ENCODE measurements at places on chromosomes 7 and 10.

- DNase-seq, result no peak
Observed at GRCh38 chr10:49663596-49663995, 15.9 kb upstream of the C10orf53 start.

- DNase-seq, result no peak
Observed at GRCh38 chr10:11209830-11210181, 192.1 kb downstream of the CELF2 start.

DNA sequence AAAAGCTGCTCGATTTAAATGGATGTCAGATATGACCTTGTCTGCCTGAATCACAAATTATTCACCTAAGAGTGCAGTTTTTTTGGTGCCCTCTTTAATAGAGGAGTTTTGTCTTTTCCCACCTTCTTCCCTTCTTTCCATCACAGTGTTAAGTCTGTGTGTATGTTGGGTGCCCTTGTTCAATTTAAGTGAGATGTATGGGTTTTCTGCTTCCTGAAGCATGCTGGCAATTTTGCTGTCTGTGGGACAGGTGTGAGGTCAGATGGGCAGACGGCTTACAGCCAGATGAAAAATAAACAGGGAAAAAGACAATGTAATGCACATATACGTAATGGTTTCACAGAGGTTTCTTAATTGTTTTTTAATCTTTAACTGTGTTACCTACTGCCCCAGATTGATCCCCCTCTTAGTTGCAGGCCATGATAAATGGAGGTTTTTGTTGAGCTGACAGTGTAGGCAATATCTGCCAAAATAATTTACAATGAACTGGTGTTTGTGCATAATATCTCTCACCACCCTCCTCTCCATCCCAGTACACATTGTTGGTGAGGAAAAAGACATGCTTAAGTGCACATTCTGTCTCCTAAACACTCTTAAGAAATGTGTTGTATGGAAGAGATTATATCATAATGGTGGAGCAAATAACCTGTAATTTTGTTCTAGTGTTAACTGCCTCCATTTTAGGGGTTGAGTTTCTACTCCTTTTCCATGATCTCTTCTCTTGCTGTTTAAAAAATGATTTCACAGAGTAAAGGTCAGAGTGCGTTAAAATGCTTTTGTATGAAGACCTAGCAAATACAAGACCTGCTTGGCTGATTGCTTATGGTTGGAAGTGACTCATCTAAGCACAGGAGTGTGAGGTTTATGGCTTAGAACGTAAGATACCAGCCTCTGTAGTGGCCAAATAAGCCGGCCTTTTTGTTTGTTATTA lies 123.9 kb downstream of the LRRC4 start:
- no peak for DNase-seq

DNA sequence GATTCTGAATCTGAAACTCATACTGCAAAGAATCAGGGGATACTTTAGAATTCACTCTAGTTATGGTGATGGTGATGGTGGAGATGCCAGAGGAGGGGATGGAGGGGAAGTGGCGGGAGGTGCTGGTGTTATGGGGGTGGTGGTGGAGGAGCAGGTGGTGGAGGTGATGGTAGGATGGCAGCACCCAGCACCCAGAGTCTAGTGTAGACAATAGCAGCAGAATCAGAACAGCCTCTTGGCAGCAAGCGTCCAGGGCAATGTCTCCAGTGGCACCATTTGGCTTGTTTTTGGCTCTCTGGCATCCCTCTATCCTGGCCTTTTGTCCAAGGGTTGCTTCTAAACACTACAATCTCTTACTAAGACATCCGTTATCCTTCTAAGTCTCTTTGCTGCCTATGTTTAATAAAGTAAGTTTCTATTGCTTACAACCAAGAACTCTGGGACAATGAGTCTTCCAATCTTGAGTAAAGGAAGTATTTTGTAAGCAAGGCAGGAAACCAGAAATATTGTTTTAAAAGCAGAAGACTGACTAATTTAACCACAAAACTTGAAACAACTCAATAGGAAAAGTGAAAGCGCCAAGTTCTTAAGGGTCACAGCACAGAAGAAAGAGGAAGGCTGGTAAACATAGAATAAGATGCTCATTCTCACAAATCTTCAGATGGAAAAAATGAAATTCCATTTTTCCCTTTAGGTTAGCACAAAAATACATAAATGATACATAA lies 42.4 kb upstream of the GDF10 start:
- DNase-seq, result peak; percentile 59

DNA sequence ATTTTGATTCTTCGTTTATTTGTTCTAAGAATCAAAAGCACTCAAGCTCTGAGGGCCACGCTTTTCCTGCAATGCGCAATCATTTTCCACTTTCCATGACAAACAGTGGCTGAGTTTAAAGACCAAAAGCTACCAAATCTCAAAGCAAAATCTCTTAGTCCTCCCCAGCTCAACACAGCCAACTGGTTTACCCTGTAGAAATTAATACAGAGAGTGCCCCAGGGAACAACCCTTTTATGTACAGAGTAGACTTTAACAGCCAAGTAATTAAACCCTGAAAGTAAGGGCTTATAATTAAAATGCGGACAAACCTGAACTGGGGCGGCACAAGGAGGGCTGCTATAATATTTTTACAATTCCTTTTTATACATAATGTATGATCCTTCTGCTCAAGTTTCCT lies 53.2 kb downstream of the FAM53B start:
- no peak for DNase-seq

- no peak for DNase-seq
Observed at GRCh38 chr7:81264116-81264515, 345.3 kb upstream of the SEMA3C start.

- no peak for DNase-seq
Observed at GRCh38 chr7:150388306-150388705, 9.2 kb downstream of the ZNF775 start.

GRCh38 chr7:26724795-26725194 lies 139.6 kb downstream of the SKAP2 start:
- DNase-seq, result no peak

- no peak for DNase-seq
Observed at GRCh38 chr7:8065356-8065813, 96.8 kb downstream of the GLCCI1 start.

GRCh38 chr10:79059859-79060379 lies 8.8 kb upstream of the ZMIZ1 start:
- no peak for DNase-seq

- no peak for DNase-seq
Observed at GRCh38 chr7:1160670-1161021, 650 bp upstream of the ZFAND2A start.

- peak; percentile 34 for DNase-seq
Observed at GRCh38 chr7:98165827-98166667, 45.2 kb upstream of the BHLHA15 start.

GRCh38 chr7:2691011-2691707 lies 3.2 kb downstream of the AMZ1 start:
- DNase-seq, result no peak

DNA sequence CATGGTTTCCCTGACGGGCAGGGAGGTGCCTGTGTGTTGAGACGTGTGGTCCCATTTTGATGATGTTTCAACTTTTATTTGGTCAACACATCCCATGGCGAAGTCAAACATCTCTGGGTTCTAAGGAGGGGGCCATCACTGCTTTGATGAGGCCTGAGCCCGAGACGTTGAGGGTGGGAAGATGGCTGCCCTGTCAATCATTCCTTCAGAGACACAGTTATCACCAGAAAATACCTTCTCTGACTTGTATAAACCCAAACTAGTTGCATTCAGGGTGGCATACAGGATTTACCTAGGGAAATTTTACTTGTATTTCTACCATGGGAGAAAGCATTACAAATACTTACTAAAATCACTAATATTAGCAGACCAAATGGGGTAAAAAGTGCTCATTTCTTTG lies 64.6 kb downstream of the VOPP1 start:
- DNase-seq, result no peak

GRCh38 chr7:113179313-113179712 lies 61.0 kb upstream of the SMIM30 start:
- DNase-seq, result no peak

DNA sequence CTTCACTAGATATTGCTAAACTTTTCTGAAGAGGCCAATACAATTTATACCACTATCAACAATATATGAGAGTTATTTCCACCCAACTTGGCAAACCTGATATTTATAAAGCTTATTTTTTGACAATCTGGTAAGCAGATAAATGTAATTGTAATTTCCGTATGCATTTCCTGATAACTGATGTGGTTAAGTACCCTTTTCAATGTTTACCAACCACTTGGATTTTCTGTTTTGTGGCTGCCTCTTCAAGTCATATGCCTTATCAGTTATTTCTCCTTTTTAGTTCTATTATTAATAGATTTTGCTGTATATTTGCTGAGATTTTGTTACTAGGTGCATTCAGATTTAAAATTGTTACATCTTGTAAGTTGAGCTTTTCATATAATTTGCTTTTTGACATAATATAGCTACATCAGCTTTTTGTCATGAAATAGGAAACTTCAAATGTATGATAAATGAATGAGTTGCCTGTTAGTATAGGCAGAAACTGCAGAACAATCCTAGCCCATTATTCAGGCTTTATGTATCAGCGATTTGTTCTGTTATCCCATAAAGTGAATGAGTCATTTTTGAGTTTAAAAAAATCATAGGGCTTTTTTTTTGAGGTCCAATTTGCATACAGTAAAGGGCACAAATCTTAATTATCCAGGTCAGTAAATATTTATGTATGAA lies 11.5 kb downstream of the SGPL1 start:
- no peak for DNase-seq

- no peak for DNase-seq
Observed at GRCh38 chr7:1066242-1066588, 21.7 kb upstream of the GPER1 start.

GRCh38 chr7:151139791-151140190 lies 27.7 kb downstream of the GBX1 start:
- DNase-seq, result no peak

- DNase-seq, result no peak
Observed at GRCh38 chr7:31192986-31193385, 140.9 kb downstream of the ADCYAP1R1 start.

DNA sequence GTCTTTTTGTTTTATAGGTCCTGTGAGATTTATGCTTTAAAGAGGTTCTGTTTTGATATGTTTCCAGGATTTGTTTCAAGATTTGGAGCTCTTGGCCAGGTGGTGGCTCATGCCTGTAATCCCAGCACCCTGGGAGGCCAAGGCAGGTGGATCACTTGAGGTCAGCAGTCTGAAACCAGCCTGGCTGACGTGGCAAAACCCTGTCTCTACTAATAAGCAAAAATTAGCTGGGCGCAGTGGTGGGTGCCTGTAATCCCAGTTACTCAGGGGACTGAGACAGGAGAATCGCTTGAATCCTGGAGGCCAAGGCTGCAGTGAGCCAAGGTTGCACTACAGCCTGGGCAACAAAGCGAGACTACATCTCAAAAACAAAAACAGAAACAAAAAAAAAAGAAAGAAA lies 8.3 kb upstream of the HYAL4 start:
- no peak for DNase-seq

- no peak for DNase-seq
Observed at GRCh38 chr10:125152450-125153368, 7.7 kb downstream of the CTBP2 start.

- no peak for DNase-seq
Observed at GRCh38 chr10:49350846-49351532, 44.9 kb downstream of the DRGX start.

DNA sequence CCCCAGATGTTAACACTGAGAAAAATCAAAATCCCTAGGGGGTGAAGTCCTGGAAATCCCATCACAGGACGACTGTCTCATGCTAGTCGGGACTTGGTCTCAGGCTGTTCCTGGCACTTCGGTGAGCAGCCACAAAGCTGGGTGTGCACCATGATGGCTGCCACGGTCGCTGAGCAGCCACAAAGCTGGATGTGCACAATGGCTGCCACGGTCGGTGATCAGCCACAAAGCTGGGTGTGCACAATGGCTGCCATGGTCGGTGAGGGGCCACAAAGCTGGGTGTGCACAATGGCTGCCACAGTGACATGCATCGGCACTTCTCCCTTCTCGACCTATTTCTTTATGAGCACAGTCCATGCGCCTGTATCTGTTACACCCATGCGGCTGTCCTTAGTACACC lies 505.1 kb downstream of the TCERG1L start:
- no peak for DNase-seq

GRCh38 chr7:125383324-125383723 lies 453.7 kb upstream of the POT1 start:
- DNase-seq, result no peak

DNA sequence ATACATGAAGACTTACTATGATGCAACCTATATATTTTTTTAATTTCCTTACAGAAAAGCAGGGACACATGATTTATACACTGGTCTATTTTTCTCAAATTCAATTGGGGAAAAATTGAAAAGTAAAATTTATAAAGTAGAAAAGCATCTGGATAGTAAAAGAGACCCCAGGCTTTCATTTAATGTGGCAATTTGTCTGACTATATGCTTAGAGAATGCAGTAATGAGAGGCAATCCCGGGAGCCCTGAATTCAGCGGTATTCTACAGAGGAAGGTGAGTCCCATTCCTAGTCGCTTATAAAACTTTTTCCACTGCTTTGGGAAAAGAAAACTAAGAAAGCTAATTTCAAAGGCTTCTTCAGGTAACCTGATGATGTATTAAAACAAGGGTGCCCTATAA lies 167.1 kb downstream of the SEMA3D start:
- DNase-seq, result no peak

GRCh38 chr7:19930051-19930450 lies 156.6 kb upstream of the TMEM196 start:
- no peak for DNase-seq

All from CD4-positive, alpha-beta T cell treated with Interleukin-15 for 4 hours (primary cell).